ENCODE measurements at places on chromosomes 1 and 21.

DNA sequence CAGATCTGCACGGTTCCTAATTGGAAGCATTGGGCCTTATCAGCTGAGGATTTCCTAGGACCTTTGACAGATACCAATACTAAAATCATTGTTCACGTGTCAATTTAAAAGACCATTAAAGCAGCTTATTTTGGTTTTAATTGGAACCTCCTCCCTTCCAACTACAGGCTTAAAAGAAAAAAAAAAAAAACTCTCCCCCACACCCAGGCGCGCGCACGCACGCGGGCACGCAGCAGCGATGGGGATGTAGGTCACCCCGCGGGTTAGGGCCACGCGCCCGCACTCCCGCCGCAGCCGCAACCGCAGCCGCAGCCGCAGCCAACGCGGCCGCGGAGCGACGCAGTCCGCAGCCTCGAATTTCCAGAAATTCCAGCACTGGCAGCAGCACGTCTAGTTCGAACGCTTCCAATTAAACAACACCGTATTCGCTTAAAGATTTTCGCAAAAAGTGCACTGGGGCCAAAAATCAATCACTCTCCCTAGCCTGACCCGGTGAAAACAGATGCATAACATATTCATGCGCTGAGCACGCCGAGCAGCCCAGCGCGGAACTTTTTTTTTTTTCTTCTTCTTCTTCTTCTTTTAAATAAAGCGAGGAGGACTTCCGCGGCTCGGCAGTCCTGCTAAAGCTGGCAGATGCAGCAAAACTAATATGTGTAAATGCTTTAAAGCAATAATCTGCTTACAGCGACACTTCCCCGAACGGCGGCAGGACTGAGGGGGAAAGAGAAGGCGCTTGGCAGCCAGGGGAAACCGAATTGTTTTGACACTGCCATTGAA, 13.3 kb upstream of the BARHL2 start:
- no peak for DNase-seq

- no peak for DNase-seq
Measured at GRCh38 chr1:211619033-211619996, 40.4 kb upstream of the SLC30A1 start.

DNA sequence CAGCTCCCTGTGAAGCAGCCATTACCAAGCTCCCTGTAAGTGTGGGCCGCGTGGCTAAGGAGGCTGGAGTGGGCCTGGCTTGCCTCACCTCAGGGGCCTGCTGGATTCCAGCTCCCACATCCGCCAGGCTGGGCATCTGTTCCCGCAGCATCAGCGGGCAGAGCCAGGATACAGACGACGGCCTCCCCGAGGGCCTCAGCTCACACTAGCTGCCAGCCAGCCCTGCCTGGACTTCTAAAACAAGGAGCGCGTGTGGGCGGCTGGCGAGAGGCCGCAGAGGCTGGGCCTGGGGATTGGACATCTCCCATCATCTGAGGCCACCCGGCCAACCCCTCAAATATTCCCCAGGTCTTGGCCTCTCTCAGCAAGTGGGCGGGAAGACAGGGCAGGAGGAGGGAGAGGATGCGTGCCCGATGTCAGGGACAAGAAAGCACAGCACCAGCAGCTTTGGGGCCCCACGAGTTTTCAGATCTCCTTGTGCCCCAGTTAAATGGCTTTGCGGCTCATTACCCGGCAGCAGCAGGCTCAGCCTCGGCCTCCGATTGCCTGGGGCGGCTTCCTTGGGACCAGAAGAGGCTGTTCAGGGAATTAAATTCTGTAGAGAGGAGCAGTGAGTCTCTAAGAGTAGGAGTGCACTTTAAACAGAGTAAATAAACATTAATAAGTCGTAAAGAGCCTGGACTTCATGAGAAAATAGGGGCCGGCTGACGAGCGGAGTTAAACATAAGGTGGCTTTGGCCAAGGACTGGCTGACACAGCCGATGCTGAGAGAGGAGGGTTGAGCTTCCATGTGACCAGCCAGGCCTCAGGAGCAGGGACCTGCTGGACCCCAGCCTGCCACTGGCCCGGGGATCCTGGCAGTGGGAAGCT, 208.9 kb upstream of the C1orf174 start:
- DNase-seq = no peak

DNA sequence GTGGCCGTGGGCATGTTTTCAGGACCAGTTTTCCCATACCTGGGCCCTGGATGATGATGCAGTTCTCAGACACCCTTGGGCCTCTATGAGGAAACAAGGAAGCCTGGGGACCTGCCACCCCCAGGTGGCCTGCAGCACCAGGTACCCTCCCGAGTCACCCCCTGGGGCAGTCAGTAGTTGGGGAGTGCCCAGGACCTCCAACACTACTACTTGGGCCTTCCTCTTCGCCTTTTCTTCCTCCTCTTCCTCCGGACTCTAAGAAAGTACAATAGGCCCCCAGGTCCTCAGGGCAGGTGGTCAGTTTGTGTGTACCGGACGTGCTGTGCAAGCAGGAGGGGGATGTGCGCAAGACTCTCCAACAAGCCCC, 11.9 kb upstream of the SRARP start:
- no peak for DNase-seq

- DNase-seq = no peak
Measured at GRCh38 chr1:202289009-202289408, 52.7 kb downstream of the UBE2T start.

DNA sequence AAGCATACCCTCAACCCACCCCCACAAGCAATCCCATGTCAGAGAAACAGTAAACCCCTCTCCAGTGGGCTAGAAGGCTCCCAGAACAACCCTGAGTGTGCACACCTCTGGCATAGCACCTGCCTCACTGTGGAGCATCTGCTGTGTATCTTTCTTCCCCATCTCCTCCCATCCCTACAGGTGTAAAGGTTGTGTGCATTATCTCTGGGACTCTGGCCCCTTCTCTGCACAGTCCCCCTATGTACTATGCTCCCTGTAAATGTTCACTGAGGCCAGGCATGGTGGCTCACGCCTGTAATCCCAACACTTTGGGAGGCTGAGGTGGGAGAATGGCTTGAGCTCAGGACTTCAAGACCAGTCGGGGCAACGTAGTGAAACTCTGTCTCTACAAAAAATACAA, 700 bp upstream of the CACNA1S start:
- no peak for DNase-seq

- DNase-seq = no peak
Measured at GRCh38 chr1:182617734-182618351, 13.7 kb upstream of the RGS16 start.

DNA sequence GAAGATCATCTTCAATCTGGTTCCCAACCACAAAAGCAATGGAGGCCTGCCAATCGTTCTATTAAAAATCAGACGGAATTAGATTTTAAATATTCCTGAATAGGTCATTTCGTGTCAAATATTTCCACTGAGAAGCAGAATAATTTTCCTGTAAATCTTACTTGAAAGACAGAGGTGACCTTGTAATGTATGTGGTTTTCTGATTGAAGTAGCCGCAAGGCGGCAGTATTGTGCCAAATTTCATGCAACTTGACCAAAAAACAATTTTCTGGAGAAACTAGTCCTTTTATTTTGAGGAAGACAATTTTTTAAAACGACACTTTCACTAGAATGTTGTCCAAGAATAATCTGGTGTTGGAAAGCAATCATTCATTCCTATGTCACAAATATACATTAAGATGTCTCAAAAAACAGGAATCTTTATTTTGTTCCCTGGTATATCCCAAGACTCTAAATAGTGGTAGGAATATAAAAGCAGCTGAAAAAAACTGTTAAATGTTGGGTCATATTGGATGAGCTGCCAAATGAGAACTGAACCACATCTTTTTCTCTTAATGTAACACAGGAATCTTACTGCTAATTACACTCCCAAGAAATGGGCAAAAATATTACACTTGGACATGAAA, 33.6 kb downstream of the SPAG17 start:
- no peak for DNase-seq

DNA sequence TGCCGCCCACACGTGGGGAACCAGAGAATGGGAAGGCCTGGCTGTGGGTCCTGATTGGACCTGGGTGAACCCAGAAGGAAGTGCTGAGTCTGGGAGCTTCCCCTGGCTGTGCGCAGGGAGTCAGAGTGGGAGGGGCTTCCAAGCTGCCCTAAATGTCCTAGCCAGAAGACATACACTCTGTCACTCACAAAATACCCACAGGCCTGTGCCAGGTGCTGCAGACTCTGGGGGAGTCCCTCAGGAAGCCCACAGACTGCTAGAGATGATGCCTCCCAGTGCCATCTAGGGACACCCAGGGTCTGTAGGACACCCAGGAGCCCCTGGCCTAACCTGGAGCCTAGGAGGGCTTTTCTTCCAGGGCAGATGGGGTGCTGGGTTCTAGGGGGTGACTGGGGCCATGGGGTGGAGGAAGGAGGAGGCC, 33.7 kb upstream of the LRP8 start:
- DNase-seq = no peak

DNA sequence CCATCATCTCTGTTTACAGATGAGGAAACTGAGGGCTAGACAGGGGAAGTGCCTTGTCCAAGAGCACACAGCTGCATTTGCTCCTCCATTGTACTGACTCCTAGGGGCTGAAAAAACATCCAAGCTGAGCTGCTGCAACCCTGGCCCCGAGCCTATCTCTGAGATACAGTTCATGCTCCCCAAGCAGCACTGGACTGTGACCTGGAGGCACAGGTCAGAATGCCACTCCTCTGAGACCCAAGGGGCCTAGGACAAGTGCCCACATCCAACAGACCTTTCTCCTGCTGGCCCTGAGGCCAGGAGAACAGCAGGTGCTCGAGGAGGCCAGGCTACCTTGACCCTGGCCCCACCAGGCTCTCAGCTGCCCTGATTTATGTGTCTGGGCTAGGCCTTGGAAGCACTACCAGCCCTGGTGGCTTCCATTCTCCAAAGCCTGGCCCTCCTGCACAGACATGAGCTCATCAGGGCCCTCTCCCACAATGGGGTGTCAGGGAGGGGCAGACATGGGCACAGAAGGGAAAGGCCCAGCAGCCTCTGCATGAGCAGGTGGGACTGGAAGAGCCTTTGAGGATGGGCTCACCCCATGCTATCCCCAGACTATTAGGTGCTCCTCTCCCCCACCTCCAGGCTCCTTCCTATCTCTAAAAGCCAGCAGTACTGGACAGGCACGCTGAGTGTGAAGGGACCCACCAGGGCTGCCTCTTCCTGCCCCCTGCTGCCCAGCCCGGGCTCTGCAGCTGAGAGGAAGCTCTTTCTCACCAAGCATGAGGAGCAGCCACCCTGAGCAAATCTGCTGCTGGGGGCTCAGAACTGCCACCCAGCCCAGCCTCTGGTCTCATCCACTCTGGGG, 18.8 kb downstream of the ADGRB2 start:
- DNase-seq = no peak

- DNase-seq = no peak
Measured at GRCh38 chr21:35861661-35862060, 198.7 kb downstream of the SETD4 start.

- no peak for DNase-seq
Measured at GRCh38 chr1:182484531-182485257, 34.7 kb downstream of the RGSL1 start.

DNA sequence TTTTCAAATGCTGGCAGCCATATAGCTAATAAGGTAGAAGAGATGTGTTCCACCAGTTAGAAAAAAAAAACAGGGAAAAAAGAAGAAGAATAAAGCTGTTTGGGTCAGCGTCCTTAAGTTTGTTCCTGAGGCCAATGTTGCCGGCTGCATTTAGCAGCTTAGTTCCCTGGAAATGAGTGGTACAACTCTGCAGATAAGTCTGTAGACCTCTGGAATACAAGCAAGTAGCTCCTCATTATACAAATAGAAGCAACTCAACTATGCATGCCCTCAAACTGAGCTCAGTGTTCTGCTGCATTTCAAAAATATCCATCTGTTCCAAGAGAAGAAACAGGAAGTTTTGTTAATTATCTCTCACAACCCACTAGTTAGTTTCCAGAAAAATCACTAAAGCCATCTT, 181.2 kb upstream of the PKN2 start:
- no peak for DNase-seq

GRCh38 chr1:218490406-218490922, 145.3 kb downstream of the TGFB2 start:
- DNase-seq = no peak

GRCh38 chr1:230861970-230862595, 6.2 kb downstream of the C1orf198 start:
- no peak for DNase-seq

DNA sequence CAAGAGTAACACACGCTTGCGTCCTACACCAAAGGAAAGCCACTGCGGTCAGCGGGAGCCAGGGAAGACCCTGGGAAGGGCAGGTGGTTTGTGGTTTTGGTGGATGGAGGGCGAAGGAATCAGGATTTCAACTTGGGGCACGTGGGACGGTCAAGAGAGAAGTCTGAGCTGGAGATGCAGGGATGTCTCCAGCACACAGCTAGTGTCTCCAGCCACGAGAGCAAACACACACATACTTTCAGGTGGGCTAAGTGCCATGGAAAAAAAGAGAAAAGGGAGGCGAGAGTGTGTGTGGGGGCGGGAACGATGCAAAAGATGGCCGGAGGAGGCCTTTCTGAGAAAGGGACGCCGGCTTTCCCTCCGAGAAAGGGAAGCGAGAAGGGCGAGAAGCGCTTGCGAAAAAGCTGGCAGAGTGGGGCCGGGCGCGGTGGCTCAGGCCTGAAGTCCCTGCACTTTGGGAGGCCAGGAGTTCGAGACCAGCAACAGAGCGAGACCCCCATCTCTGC, 1.4 kb upstream of the SRRM1 start:
- DNase-seq = no peak

DNA sequence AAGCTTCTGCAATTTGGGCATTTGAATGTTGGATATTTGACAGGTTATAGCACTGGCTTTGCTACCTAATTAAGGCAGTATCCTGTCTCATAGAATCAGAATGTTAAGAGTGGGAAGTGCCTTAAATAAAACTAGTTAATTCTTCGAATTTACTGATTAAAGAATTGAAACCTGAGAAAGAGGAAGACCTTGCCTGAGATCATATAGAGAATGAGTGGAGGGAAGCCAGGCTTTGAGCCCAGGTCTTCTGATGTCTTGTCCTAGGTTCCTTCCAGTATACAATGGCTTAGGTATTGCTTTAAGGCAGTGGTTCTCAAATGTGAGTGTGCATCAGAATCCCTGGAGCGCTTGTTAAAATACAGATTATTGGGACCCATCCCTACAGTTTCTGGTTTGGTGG, 20.9 kb upstream of the SH3BGRL3 start:
- DNase-seq = no peak

- DNase-seq = no peak
Measured at GRCh38 chr1:9809100-9809510, 14.7 kb downstream of the CLSTN1 start.

Data from C1 segment of cervical spinal cord (tissue), 14 donors.